Activated CD4-positive, alpha-beta T cell treated with anti-CD3 and anti-CD28 coated beads, Interleukin-2, amount 50 U/mL, for 1 hour (primary cell): ENCODE measurements at places on chromosomes 1 and 21.
A peak's percentile ranks its signal among the peaks of the same experiment; 100 is the strongest.

DNA sequence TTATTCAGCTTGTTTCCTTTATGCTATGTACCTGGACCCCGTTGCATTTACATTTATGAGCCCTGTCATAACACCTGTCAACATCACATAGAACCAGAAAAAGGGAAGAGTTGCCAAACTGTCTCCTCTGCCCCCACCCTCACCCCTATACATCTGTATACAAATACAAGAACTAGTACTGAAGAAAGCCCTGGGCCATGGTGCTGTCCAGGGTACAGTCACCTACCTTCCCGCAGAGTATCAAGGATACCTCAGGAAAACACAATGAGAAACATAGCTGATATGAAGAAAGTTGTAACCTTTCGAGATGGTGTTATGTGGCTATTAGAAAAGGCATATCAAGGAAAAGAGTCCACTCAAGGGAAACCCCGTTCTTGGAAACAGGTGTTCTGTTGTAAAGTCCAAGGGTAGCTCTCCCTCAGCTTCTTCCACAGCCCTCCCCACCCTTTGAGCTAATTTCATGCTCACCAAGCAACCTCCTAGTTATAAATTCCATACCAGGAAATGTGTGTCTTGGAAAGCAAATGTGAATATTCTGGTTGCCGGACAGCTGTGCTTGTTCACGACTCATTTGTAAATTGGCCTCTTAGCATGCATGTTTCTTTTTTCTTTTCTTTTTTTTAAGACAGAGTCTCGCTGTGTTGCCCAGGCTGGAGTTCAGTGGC, 16.7 kb upstream of the AVPR1B start:
- no peak for DNase-seq

GRCh38 chr1:96072021-96072420, 649.6 kb upstream of the PTBP2 start:
- no peak for DNase-seq

DNA sequence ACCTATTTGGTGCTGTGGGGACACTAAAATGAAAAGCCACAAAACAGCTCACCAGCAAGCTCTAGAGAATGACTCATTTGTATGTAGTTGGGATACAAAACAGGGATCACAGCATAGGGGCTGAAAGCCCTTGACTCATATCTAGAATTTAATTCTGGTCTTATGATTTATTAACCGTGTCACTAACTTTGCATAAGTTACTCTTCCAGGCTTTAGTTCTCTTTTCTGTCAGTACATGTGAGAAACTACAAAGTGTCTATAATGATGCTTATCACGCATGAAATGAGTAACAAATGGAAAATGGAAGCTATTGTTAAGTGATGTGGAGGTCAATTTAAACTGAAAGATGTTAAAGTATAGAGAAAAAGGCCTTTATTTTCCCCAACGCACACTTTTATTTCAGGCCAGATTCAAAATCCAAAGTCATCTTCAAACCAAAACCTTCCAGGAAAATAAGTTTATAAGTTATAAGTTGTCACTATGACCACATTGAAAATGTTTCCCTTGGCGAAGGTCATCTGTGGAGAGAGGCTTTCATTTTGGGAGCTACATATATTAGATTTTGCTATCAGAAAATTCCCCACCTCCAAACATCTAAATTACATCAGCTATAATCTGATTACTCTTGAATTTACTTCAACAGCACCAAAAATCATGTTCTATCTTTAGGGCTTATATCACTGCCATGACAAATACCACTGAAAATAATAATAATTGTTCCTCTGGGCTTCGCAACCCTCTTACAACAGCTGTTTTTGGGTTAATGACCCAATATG, 430.5 kb downstream of the MRPL39 start:
- no peak for DNase-seq

GRCh38 chr1:9426291-9426711, 113.0 kb upstream of the SLC25A33 start:
- peak; percentile 77 for DNase-seq

DNA sequence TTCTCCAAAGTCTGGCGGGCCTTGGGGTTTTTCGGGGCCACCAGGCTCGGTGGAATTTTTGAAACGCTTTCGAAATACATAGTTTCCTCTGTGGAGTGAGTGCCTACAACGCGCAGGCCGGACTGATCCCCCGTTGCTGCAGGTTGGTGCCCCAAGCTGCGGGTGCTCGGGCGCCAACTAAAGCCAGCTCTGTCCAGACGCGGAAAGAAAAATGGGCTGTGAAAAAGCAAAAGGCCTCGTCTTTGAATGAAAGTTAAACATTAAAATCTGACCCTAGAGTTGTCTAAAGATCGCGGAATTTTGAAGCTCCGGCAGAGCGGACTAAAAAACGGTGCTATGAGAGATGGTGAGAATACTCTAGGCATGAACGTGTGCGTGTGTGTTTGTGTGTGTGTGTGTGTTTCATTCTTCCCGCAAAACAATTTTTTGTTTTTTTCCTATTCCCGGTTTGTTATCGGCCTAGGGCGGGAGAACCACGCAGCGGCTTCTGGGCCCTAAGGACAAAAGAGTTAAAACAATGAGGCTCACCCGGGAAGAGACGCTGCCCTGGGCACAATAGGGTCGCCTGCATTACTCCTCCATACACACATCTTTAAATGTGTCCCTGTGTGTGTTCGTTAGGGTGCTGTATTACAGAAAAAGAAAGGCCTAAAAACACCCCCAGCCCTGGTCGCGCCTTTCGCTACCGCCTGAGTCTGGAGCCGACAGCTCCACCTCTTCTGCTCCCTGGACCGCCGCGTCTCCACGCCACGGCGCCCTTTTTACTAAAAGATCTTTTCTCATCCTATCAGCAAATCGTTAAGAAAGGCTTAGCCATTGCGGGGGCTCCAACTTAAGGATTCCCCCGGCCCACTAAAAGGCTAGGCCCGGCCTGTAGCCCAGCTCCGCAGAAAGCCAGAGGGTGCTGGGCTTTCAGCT, 3.2 kb downstream of the TBX15 start:
- no peak for DNase-seq

GRCh38 chr1:36303650-36304360, 2.4 kb upstream of the SH3D21 start:
- no peak for DNase-seq

GRCh38 chr1:152035539-152036266, 1.1 kb downstream of the S100A11 start:
- DNase-seq, result no peak

DNA sequence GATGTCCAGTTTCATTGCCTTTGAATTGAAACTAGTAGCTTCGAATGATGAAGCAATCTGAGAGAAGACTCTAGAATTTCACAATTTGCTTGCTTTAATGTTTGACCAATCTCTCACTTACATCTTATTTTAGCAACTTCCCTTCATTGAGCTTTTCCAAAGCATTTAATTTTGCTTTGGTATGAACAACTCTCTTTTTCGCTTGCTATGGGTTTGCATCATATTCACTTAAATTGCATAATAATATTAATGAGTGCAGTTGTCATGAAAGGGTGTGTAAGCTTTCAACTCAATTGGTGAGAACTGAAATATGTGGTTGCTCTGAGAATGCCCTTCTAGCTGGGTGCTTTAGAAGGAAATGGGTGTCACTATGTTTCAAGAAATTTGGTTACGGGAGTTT, 309.2 kb downstream of the HLX start:
- no peak for DNase-seq

GRCh38 chr1:54506594-54506993, 41.4 kb upstream of the ACOT11 start:
- DNase-seq, result no peak

- DNase-seq, result no peak
Observed at GRCh38 chr1:166884971-166885370, 8.9 kb upstream of the TADA1 start.

- no peak for DNase-seq
Observed at GRCh38 chr1:55425310-55425930, 210.3 kb upstream of the USP24 start.

- DNase-seq, result no peak
Observed at GRCh38 chr1:38097284-38097898, 50.8 kb upstream of the POU3F1 start.

DNA sequence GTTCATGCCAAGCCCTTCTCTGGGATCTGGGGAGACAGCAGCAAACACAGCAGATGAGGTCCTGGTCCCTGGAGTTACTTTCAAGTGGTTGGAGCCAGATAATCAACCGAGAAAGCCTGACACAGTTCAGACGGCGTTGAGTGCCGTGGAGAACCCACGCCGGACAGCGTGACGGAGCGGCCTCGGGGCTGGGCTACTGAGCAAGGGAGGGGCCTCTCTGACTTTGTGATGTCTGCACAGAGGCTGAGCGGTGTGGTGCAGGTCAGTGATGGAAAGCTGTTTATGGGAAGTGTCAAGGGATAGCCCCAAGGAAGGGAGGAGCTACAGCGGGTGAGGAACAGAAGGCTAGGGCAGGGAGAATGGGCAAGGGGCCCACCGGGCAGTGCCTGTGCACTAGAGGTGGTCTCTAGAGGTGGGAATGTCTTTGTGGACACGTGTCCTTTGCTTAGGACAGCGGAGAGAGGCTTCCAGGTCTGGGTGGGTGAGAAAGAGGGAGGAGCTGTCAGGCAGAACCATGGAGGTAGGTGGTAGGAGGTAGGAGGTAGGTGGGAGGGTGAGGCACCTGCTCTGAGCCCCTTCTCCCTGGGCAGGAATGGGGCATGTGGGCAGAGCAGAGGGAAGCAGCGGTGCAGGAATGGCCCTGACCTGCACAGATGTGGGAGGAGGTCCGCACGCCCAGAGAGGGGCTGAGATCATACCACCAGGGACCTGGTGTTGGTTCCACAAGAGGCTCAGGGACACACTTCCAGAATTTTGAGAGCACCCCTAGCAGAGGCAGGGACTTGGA, 62.8 kb downstream of the RUNX3 start:
- no peak for DNase-seq

DNA sequence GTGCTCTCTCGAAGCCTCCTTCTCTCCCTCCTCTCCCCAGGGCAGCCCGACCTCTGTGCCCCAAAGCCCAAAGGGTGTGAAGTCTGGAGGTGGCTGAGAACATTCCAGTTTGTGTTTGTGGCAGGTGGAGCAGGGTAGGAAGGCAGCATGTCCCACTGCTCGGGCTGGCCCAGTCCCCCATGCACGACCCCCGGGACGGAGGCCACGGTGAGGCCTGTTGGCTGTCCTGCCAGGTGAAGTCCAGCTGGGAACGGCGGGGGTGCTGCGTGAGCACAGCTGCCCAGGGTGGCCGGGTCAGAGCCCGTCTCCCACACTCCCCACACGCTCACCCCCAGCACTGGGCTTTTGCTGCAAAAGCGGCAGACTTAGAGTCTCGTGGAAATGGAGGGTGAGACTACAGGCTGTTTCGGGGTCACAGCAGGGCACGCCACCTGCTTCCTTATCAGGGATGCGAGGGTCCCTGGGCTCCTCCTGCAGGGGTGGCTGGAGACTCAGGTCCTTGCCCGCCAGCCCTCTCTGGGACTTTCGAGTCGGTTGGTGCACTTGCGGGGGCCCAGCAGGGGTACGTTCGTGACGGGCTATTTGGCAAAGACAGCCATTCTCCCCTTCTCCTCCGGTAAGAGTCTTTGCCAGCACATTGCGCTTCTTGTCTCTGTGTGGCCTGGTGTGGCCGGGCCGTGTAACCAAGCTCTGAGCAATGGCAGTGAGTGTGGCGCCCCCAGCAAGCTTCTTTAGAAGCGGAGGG, 40.3 kb downstream of the MORN1 start:
- no peak for DNase-seq

DNA sequence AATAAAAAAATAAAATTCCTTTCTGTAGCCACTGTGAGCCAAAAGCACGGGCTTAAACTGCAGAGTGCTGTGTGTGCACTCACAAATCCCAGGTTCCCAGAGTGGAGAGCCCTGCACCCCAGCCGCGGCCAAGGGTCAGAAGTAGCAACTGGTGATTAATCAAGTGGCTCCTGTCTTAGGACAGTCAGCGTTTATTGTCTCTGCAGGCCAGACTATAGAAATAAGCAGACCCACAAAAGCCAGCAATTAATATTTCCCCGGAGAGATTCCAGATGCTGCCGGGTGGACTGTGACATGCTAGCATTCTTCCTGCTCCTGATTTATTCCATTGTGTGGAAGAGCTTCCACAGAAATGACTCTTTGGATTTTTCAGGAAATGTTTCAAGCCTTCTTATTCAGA, 412.2 kb downstream of the KIF26B start:
- no peak for DNase-seq

- DNase-seq, result no peak
Observed at GRCh38 chr21:32368386-32368785, 24.4 kb downstream of the URB1 start.

- no peak for DNase-seq
Observed at GRCh38 chr1:231890791-231891190, 264.2 kb downstream of the DISC1 start.

GRCh38 chr1:197465528-197466327, 197.7 kb downstream of the CRB1 start:
- no peak for DNase-seq

GRCh38 chr1:207459008-207459407, 4.9 kb downstream of the CR2 start:
- peak; percentile 8 for DNase-seq

DNA sequence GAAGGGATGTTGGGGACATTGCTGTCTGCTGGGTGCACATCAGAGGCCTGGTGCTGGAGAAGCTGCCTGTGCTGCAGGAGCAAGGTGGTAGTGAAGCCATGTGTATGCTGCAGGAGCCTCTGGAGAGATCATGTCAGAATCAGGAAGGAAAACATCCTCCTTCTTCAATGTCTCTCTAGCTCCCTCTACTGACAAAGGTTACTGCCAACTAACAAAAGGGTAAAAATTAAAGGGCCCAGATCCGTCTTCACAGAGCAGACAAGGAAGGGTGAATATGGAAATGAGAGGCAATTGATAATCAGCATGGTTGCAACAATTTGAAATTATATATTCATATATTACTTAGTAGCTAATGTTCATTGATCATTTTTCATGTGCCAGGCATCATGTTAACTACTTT, 32.2 kb downstream of the FAM177B start:
- no peak for DNase-seq

DNA sequence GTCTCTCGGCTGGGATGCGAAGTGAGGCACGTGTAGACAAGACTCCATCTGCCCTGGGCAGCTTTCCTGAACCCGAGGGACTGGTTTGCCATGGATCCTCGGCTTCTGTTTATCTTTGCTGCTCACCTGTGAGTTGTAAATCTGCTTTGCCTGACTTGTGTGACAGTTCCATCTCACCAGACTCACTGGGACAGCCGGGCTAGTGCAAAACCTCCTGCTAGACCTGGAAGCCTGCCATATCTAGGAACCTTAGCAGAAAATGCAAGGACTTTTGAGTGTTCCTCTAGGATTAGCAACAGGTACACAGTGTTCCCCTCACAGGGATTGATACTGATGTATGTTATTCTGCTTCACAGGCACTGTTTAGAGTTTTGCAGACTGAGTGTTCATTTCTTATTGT, 218.6 kb downstream of the URB2 start:
- DNase-seq, result no peak
